ENCODE measurements at places on chromosomes 3 and 15. TPM values are rescaled to one million over a fixed set of nuclear protein-coding genes. Genes with fewer than 3 reads are reported as not detected.

- no peak for DNase-seq
Observed at GRCh38 chr3:105394177-105394576, 27.5 kb downstream of the ALCAM start.

- DNase-seq = no peak
Observed at GRCh38 chr3:135621184-135621920, 344.2 kb upstream of the PPP2R3A start.

- DNase-seq = no peak
Observed at GRCh38 chr15:87829332-87830050, 427.0 kb downstream of the NTRK3 start.

DNA sequence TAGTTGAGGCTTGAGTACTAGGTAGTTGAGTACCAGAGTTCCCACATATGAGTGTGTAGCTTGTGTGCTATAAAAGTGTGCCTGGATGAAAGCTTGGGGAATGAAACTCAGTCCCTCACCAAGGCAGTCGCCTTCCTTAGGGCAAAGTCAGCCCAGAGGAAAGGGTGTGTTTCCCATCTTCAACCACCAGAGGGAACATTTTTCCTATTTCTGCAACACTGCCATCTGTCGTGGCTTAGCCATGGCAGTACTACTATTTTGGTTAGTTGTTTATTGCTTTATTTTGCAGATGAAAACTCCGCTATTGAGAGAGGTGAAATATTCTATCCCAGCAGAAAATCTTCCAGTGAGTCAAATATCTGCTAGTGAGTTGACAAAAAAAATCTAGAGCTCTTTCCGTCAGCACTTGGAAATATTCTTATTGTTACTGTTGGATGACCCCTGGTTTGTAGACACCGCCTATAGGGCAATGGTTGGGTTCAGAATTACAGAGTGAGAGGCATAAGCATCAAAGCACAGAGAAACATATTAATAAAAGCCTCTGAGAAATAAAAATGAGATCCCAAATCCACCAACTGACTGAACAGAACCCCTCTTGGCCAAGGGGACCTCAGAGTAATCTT, 239.9 kb downstream of the CPNE4 start:
- DNase-seq = peak; percentile 23

- DNase-seq = no peak
Observed at GRCh38 chr3:72279068-72279604, 494.2 kb upstream of the PROK2 start.

DNA sequence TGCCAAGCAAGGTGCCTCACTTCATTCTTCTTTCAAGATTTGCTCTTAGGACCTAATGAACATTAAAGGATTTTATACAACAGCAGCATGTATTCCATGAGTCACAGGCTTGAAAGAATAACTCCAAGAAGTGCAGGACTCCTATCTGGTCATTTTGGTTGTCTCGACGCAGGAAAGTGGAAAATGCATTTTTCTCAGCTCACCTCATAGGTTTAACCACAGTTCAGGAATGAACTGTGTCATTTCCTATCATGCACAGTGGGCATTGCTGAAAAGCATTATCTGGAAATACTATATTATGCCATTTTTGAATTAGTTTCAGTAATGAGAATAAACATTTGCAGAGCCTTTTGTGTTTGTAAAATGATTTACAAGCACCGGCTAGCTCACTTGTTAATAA, 98.7 kb upstream of the BFSP2 start:
- DNase-seq = no peak

DNA sequence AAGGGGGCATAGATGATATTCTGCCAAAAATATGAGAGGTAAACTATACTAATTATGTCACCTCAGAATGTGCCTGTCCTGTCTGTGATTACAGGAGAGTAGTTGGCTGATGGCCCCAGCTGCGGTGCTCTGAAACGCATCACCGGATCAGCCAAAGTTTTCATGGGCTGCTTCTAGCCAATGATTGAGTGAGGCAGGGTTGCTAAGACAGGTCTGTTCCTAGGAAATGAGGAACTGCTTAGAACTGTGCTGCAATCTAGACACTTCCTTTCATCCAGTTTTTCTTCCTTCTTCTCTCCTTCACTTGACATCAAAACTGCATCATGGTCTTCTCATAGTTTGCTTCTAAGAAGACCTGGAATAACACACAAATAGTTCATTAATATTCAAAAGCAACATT, 124.0 kb downstream of the KCNH8 start:
- DNase-seq = no peak

DNA sequence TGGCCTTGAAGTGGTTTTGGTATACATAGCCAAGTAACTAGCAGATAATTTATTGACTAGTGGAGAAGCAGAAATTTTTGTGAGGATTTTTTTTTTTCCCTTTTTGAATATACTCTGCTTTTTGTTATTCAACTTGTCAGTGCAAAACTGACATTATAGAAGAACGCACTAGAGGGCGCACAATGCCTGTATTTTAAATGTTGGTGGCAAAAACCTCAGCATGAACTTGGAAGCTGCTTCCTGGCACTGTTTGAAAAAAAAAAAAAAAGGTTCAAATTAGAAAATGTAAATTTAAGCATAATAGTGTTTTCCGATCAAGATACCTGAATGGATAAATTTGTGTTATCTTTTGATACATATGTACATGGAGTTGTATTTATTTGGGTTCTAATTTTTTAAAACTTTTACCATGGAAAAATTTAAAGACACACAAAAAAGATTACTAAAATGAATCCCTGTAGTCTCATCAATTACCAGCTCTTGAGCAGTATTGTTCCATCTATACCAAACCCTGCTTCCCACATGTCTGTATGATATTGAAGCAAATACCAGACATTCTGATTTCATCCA, 56.0 kb downstream of the SLC25A26 start:
- no peak for DNase-seq

DNA sequence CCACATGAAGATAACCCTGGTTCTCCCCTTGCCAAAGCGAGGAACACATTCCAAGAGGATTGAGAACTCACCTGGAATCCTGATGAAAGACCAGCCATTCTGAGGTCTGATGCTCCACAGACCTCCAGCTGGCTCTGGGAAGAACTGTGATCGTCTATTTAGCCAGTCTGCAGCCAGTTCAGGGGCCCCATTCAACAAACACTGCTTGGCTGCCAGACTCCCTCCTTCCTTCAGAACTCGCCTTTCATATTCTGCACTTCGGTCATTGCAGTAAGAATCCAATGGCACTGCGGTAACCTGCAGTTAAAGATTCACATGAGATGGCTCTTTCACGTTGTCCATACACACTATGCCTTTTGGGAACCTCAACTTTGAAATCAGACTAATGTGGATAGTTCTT, 67.6 kb downstream of the CHAC1 start:
- DNase-seq = no peak

DNA sequence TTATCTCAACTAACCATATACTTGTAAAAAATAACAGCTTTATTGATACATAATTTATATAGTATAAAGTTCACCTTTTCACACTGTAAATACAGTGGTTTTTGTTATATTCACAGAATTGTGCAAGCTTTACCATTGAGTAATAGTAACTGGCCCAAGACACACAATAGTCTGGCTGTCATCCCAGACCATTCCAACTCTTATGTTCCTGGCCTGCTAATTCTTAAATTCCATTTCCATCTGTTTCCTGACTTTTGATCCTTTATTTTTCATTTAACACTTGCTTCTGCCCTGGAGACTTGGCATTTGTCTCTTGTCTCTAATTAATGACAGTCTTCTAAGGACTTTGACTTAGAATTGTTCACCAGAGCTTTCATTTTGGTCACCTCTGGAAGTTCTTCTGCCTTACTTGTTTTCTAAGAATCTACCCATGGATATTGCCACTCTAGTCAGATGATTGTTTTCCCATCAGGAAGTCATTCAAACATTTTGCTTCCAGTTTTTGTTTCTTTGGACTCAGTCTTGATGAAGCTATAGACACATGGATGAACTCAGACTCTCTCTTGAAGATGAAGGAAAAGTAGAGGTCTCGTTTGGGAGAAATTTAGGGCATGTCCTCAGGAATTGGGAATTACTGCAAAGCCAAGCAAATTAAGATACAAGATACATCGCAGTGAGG, 27.2 kb upstream of the PLSCR4 start:
- DNase-seq = no peak

DNA sequence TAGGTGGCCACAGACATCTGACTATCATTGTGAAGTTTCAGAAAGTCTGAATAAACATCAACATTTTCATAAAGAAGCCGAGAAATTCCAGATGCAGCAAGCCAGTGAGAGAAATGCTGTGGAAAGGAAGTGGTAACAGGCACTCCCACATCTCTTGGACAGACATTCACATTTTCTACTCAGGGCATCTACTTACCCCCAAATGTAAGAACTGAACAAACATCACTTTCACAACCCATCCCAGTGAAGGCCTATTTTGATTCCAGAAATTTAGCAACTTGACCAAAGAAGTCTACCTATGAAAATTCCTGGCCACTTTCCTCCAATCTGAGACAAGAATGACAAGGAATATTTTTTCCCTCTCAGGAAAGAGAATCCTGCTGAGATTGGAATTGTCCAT, 224.8 kb upstream of the DCBLD2 start:
- DNase-seq = no peak

DNA sequence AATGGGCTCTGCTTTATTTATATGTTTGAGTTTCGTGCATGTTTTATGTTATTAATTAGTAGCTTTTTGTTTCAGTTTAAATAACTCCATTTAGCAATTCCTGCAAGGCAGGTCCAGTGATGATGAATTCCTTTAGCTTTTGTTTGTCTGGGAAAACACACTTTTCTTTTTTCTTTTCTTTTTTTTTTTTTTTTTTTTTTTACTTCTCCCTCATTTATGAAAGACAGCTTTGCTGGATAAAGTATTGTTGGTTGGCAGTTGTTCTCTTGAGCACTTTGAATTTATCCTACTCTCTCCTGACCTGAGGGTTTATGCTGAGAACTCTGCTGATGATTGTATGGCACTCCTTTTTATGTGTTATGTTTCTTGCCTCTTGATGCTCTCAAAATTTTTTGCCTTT, 35.7 kb downstream of the TMEM39A start:
- DNase-seq = no peak

GRCh38 chr15:95995375-95996168, 334.9 kb upstream of the NR2F2 start:
- DNase-seq = no peak

- no peak for DNase-seq
Observed at GRCh38 chr15:62301993-62302675, 137.0 kb upstream of the C2CD4B start.

- DNase-seq = no peak
Observed at GRCh38 chr3:158471639-158472294, 99.2 kb upstream of the MLF1 start.

DNA sequence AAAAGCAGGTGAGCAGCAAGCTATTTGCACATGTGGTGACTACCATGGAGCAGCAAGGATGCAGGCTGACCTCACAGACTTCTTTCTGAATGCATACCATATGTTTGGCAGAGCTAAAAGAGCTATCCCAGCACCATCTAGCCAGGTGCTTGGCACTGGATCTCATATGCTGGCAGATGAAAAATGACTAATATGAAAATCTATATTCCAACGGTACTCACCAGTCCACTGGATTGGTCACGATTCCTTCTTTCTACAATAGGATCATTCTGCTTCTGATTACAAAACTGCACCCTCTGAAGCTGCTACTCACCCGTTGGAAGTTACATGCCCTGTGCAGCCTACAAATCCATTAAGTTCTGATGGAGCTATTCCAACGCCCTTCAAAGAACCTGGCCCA, 714.3 kb upstream of the CFAP20DC start:
- no peak for DNase-seq

- no peak for DNase-seq
Observed at GRCh38 chr15:80174017-80174746, 21.4 kb downstream of the FAH start.

DNA sequence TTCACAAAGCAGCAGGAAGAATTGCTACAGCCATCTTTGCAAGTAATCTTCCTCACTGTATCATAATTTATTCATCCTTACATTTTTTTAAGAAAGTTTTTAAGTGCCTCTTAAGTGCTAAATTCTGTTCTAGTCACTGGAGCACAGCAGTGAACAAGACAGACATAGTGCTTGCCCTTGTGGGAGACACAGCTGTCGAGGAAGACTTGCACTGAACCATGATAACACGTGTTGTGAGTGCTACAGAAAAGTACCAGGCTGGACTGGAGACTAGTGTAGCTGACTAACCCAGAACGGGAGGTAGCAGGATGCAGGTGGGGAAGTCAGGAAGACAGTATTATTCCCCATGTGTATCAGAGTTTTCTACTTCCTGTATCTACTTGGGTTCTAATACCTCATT, 300.6 kb downstream of the TBL1XR1 start:
- DNase-seq = no peak

DNA sequence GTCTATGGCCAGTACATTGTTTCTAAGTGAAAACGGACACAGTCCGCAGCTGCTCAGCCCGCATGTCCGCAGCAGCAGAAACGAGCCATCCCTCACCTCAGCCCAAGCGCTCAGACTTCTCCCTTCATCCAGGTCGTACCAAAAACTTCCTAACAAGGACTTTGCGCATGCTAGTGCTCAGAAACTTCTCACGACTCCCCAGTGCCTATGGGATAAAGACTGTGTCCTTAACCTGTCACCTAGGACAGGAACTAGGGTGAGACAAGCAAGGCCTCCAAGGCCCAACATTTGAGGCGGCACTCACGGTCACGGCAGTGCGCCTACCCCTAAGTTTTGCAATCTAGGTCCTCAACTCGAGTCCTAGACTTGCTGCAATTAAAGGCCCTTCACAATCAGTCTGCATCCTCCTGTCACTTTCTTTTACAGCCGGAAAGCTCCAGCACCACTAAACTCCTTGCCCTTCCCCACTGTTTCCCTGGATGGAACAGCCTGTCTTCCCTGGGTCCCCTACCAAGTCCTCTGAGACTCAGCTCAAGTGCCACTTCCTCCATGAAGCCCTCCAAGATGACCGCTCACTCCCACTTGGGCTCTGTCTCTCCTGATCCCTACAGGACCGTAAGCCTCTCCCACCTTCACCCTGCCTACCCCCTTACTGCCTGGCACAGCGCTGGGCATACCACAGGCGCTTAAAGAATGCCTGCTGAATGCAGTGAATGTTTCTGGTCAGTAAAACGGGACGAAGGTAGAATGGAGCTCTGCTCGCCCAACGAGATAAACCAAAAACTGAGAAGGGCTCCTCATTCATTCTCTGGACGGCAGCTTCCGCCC, 1.2 kb downstream of the CLN6 start:
- no peak for DNase-seq

DNA sequence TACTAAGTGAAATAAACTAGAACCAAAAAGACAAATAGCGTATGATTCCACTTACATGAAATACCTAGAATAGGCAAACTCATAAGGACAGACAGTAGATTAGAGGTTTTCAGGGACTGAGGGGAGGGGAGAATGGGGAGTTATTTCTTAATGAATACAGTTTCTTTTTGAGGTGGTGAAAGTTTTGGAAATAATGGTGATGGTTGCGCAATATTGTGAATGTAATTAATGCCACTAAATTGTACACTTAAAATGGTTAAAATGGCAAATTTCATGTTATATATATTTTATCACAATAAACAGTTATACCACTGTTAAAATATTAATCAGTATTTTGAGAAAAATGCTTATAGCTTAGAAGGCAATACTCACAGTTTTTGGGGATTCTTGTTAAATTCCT, 11.0 kb downstream of the UBE2E1 start:
- DNase-seq = no peak

- DNase-seq = peak; percentile 42
Observed at GRCh38 chr15:81155375-81156218, 21.5 kb downstream of the CFAP161 start.

Gene RETNLB
- not detected for total RNA-seq

Gene ZCWPW2
- total RNA-seq = 0.58 TPM

Gene FBXL22
- total RNA-seq = not detected

Gene EPB42
- total RNA-seq = not detected

Gene SOX14
- total RNA-seq = not detected

Gene ACKR4
- not detected for total RNA-seq

Gene PSMD6
- 92.1 TPM for total RNA-seq

Gene PLSCR5
- not detected for total RNA-seq

Gene STXBP5L
- total RNA-seq = not detected

Gene TM4SF1
- 304 TPM for total RNA-seq

Gene MUSTN1
- total RNA-seq = not detected

Data from epithelial cell of proximal tubule (primary cell).